HTR-8/SVneo (cell line): ENCODE measurements at places on chromosomes 16 and 17.

GRCh38 chr17:65290616-65291015, 153.4 kb downstream of the RGS9 start:
- no peak for DNase-seq

GRCh38 chr17:6800422-6801027, 24.5 kb downstream of the FBXO39 start:
- DNase-seq, result no peak

GRCh38 chr17:14741491-14741890, 440.6 kb downstream of the HS3ST3B1 start:
- DNase-seq, result no peak

DNA sequence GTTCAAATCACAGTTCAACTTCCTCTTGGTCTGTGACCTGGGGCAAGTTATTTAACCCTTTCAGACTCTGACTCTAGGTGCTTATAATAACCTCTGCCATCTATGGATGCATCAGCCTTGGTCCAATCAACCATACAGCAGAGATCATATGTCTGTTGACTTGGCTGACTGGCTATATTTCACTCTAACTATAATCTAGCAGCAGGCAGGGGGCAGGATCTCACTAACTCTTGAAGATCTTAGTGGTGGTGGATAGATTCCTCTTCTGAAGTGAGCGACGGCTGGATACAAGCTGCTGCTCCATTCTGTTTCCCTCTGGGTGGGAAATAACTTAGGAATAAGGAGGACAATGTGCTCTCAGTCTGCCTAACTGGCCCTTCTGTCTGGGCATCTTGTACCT, 146.6 kb downstream of the SKAP1 start:
- DNase-seq, result no peak

- no peak for DNase-seq
These were observed 27.3 kb upstream of the VPS4A start for GRCh38 chr16:69283851-69284250.
